ENCODE measurements at places on chromosomes 4 and X.

GRCh38 chrX:153571534-153571908, 27.4 kb downstream of the CCNQ start:
- no peak for DNase-seq

GRCh38 chr4:21898101-21898500, 50.5 kb downstream of the KCNIP4 start:
- DNase-seq = no peak

GRCh38 chr4:64584981-64585557, 175.8 kb upstream of the TECRL start:
- DNase-seq = no peak

GRCh38 chrX:110022599-110023448, 19.9 kb downstream of the TMEM164 start:
- no peak for DNase-seq

DNA sequence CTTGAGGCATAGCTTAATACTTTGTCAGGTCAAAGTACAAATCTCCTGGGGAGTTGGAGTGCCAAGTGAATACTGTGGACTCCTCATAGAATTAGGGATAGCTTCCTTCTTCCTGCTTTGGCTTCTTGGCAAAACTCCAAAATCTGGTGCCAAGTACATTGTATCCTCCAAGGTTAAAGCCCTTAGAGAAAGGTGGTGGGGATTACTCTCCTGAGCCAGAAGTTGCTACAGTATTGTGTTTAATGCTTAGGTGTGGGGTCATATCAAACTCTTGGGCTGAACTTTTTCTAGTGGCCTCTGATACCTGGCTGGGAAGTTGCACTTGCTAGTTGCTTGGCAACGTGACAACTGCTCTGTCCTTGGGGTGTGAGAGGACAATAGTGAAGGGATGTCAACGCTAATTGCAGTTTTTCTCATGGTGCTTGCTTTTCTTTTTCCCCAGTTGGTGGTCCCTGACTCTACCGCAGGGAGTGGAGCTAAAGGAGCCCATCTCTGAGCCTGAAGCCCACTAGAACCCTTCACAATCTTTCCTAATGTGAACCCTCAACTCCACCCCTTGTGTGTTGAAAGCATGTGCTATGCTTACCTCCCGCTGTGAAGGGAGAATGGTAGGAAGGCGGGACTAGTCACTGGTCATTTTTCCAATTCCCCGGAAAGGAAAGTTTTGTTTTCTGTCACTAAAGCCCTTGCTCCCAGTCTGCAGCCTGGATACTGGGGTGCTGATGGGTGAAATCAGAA, 35.5 kb downstream of the DLG3 start:
- DNase-seq = no peak

- no peak for DNase-seq
These were observed 58.6 kb upstream of the PAGE1 start for GRCh38 chrX:49754233-49754857.

DNA sequence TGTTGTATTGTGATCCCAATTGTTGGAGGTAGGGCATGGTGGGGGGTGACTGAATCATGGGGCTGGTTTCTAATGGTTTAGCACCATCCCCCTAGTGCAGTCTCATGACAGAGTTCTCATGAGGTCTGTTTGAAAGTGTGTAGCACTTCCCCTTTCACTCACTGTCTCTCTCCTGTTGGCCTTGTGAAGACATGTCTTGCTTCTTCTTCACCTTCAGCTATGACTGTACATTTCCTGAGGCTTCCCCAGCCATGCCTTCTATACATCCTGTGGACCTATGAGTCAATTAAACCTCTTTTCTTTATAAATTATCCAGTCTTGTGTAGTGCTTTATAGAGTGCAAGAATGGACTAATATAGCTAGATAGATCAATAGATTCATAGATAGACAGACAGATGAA, 230.0 kb downstream of the MAGEE1 start:
- no peak for DNase-seq

DNA sequence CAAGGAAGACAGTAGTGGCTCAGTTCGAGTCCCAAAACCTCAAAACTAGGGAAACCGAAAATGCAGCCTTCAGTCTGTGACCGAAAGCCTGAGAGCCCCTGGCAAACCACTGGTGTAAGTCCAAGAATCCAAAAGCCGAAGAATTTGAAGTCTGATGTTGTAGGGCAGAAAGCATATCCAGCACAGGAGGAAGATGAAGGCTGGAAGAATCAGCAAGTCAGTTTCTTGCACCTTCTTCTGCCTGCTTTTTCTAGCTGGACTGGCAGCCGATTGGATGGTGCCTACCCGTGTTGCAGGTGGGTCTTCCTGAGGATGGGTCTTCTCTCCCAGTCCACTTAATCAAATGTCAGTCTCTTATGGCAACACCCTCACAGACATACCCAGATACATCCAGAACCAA, 95.0 kb downstream of the STK32B start:
- no peak for DNase-seq

DNA sequence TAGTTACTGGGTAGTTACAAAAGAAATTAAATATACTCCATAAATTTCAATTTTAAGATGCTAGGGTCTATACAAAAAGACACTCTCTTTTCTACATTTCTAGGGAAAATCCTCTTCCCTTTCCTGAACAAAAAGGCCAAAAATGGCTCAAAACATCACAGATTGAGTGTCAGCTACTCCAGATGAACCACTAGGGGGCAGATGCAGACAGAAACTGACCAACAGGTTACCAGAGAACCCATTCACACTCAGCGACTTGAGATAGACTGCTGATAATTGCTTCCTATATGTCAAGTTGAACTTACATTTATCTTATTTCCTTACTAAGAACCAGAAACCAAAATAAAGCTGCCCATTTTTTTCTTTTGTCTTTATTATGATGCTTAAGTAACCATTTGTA, 83.4 kb upstream of the MID1IP1 start:
- no peak for DNase-seq

- no peak for DNase-seq
These were observed 1.2 kb downstream of the HHIP start for GRCh38 chr4:144647095-144647561.

DNA sequence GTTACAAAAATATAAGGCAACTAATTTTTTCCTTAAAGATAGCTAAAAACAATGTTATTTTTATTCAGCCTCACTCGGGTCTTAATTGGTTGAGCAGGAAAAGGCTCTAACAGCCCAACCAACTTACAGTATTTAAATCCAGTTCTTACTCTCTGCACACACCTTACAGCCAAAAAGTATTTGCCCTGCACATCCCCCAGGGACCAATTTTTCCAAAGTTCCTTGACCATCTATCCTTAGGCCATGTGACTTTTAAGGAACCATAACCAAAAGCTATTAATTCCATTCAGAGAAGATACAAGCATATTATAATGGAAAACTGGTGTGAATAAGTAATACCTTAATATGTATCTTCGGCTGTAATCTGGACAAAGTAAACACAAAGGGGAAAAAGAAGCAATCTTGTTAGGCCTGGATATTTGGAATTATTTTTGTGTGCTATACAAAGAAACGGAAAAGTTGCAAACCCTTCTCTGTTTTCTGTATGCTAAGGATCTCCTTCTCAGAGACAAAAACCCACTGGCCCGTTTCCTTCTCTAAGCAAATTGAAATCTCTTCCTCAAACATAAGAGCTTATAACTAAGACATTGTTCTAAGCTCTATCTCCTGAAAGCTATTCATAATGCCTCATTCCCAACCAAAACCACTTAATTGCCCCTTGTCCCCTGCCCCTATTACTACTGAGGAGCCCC, 1.0 kb upstream of the THAP9 start:
- DNase-seq = no peak

DNA sequence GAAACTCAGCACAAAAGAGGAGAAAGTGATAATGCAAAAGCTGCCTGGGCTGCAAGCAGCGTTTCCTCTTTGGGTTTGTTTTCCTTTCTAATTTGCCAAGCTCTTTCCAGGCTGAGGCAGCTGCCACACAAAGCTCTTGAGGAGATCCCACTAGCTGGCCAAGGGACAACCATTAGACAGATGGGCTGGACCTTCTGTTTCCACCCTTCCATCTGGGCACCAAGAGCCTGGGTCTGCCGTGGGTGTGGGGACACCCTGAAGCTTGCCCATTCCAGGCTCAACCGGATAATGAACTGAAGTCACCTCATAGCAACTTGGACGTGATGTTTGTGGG, 194.6 kb upstream of the C1QTNF7 start:
- DNase-seq = no peak

- DNase-seq = no peak
These were observed 321.2 kb downstream of the PCDH7 start for GRCh38 chr4:31041385-31041784.

DNA sequence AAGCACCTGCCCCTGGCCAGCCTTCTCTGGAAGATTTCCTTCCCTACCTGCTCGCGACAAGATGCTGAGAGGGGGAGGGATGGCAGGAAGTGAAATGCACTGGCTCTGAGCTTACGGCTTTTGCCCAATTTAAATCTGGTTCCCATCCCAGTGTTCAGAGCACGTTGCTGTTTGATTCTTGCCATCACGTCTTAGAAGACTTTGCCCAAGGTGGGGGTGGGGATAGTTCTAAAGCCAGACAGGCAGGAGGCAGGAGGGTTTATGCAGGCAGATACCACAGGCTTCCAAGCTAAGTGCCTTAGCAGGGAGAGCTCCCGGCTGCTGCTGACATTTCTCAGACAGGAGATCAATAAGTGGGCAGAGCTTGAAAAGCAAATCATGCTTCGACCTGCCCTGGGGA, 393.9 kb downstream of the MID1IP1 start:
- DNase-seq = no peak

DNA sequence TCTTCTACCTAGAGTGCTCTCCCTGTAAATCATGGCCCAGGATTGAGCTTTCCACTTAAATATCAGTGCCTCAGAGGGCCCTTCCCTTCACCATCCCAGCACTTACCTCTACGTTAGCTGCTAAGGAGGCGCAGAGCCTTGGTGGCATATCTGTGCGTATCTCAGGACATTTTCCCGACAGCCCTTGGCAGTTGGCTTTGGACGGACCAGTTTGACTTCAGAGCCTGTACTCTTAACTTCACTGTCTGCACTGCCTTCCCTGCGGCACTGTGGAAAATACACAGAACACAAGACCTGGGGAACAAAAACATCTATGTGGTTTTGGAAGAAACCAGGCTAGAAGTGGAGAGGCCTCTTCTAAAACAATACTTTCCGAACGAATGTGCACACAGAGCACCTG, 2.4 kb downstream of the TADA2B start:
- no peak for DNase-seq
